Upper lobe of right lung (tissue), 1 donor: ENCODE measurements at places on chromosomes 3 and 15. TPM values are rescaled to one million over a fixed set of nuclear protein-coding genes. Genes with fewer than 3 reads are reported as not detected.
A peak's percentile ranks its signal among the peaks of the same experiment; 100 is the strongest.

The LINGO1 gene
- 0.98 TPM for total RNA-seq

The CFAP20DC gene
- not detected for total RNA-seq

The CRELD1 gene
- total RNA-seq: 51.4 TPM

GRCh38 chr3:125280668-125281361 is 68.3 kb upstream of the SLC12A8 start:
- DNase-seq: no peak

DNA sequence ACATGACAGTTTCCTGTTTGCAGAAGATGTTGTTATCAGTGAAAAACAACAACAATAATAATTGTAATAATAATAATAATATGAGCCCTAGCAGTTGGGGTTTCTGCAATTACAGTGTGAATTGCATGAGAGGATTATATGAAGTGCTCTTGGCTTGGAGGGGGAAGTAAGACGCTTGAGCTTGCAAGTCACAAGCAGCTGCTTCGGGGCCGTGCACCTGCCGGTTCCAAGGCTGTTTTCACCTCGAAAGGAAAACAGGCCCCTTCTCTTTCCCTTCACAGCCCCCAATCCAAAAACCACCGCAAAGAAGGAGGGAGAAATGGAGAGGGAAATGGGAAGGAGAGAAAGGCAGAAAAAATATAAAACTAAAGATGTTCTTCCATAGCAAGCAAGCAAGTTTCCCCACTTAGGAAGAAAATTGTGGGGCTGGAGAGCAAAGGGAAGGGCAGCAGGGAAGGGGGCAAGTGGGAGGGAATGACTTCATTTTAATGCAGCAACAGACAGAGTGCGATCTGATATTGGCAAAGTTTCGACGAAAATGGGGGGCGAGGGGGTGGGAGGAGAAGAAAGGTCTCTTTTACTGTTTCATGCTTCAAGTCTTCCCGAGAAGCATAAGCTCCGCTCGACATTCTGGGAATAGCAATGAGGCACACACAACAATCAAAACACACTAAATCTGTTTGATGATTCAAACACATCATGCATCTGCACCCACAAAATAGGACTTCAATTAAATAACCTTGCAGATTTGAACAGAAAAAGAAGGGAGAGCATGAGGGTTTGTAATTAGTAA is 284.2 kb upstream of the ATP11B start:
- no peak for DNase-seq

- DNase-seq: no peak
These were observed 15.4 kb downstream of the ARHGAP31 start for GRCh38 chr3:119309591-119309990.

GRCh38 chr3:14770591-14770990 is 48.2 kb upstream of the FGD5 start:
- DNase-seq: no peak

DNA sequence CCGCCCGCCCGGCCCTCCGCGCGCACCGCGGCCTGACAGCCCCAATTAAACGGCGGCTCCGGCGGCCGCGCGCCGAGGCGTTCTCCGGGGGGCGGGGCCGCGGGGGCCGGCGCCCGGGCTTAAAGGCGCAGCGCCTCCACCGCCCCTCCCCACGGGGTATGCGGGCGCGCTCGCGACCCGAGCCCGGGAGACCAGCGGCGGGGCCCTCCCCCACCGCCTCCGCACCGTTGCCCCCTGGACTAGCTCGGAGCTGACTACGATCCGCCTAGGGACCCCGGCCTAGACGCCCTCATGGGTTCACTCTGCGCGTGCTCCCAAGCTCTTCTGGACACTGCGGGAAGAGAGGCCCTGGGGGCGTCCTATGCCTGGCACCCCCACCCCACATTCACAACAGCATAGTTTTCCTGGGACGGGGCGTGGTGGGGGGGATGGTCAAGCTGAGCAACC is at the start of gene DUSP7:
Gene DUSP7 (minus strand): TSS at position 51 of the 447 bp plus-strand sequence. CDS start 205 bp downstream, outside the sequence.
- peak; percentile 88 for DNase-seq

DNA sequence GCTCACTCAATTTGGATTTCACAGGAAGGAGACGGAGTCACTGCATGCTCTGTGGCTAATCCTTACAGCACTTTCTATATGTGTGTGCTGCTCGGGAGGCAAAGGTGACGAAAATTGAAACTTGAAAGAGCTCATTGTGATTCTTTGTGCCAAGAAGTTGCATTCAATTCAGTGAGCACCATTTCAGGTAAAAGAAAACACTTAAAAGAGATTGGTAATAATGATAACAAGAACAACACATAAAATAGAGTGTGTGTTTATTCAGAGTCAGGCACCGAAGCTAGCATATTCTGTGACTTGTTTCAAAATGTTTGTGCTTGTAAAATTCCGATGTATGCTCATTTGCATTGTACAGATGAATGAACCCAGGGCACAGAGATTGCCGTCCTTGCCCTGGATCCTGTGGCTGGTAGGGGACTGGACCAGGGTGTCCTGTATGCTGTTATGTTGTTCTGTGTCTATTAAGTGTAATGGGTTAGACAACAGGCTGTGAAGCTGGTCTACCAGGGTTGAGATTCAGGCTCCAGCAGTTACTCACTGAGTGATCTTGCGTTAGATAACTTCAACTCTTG is 193.3 kb upstream of the PROK2 start:
- no peak for DNase-seq

- DNase-seq: no peak
These were observed 184.9 kb downstream of the ZBTB20 start for GRCh38 chr3:114962189-114962588.

- no peak for DNase-seq
These were observed 12.0 kb downstream of the SNRK start for GRCh38 chr3:43298292-43298691.

DNA sequence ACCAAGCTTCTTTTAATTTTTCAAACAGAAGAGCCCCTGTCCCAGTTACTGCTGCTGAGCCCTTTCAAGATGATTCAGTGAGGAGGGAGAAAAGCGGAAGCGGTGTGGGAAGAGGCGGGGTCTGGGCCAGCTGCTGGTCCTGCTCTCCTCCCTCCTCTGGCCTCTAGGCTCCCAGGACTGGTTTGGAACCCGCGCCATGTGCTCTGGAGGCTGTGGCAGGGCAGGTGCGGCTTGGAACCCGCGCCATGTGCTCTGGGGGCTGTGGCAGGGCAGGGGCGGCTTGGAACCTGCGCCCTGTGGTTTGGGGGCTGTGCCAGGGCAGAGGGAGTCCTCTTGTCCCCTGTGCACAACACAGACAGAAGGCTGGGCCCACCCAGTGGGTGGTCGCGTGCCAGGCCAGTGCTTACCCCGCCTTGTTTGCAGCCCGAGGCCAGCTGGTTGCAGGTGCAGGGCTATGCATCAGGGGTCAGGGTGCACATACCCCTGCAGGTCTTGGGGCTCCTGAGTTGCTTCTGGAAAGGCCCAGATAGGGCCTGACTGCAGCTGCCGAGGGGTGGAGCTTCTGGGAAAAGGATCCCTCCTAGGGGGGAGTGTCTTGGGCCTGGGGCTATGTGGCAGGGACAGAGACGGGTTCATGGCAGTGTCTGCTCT is 12.2 kb downstream of the ALG1L2 start:
- no peak for DNase-seq

- no peak for DNase-seq
These were observed 194.1 kb upstream of the ZBTB20 start for GRCh38 chr3:115341208-115341607.

DNA sequence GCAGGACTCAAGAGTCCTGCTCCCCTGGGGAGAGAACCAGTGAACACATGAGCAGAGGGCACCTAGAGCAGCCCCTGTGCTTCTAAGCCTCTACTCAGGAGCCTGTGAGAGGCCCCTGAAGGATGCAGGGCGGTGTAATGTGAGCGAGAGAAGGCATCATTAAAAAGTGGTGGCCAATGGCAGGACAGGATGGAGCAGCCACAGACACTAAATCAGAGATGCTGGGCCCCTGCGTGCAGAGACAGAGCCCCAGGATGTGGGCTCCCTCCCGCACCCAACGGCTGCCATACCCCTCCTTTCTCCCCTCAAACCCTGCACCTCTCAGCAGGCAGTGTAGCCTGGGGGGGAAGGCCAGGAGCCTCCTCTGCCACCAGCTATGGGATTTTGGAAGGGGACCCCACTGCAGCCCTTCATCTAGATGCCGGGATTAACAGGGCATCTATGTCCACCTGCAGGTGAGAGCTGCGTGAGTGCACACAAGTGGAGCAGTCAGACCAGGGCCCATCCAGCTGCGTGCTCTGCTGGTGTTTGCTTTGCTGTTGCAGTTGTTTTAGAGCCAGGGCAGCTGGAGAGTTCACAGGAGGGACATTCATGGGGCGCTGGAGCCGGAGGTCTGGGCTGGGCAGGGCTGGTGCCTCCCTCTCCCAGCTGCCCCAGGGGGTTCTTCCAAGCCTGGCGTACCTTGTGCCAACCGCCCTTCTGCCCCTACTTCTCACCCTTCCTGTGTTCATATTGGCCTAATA is 5.1 kb upstream of the IQSEC1 start:
- no peak for DNase-seq

- no peak for DNase-seq
These were observed 157.9 kb downstream of the FOXP1 start for GRCh38 chr3:71425491-71426071.

- no peak for DNase-seq
These were observed 40.3 kb upstream of the ZCWPW2 start for GRCh38 chr3:28308196-28308595.
